Left kidney (tissue), 8 donors: ENCODE measurements at places on chromosomes 3 and 15.

DNA sequence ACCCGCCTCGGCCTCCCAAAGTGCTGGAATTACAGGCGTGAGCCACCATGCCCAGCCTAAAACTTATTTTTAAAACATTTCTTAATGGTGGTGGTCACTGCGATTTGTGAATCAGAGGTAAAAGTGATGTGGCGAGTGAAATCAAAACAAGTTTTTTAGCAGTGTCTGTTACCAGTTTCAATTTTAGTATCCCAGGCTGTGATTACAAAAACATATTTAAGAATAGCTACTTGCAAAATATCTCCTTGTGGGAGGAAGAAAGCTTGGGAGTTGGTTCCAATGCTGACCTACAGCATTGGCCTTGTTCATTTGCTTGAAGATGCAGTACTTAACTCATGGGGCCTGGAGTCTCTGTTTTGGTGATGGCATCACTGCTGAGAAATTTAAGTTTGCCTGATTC is 4.5 kb downstream of the RAB7A start:
- no peak for DNase-seq

- no peak for DNase-seq
Measured at GRCh38 chr3:100893108-100893507, 100.1 kb downstream of the ABI3BP start.

DNA sequence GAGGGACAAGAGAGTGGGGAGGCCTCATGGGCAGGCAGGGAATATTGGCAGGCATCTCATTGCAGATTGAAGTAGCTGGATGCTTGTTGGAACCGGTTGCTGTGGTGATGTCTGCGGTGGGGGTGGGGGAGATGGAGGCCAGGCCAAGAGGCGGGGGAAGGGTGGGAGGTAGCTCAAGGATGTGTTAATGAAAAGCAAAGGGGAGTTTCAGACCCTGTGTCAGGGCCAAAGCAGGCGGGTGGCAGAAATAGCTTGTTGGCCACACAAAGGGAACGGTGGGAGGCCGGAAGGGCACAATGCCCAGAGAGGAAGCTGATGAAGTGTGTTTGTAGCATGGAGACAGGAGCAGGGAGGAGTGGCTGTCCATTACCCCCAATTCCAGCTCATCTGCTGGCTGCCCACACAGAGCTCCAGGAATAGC is 28.0 kb downstream of the CCDC33 start:
- no peak for DNase-seq

DNA sequence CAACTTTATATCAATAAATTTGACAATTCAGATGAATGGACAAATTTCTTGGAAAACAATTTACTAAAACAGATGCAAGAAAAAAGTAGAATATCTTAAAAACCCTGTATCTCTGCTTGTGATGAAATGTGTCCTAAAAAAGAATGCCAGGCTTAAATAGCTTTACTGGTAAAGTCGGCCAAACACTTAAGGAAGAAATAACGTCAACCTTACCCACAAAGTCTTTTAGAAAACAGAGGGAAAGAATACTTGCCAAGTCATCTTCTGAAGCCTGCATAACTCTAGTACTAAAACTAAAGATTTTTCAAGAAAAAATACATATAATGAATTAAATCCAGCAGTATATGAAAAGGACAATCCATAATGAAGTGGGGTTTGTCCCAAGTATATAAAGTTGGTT is 111.1 kb downstream of the RASA2 start:
- no peak for DNase-seq

- DNase-seq: no peak
Measured at GRCh38 chr3:10023587-10024310, 2.5 kb upstream of the FANCD2 start.

DNA sequence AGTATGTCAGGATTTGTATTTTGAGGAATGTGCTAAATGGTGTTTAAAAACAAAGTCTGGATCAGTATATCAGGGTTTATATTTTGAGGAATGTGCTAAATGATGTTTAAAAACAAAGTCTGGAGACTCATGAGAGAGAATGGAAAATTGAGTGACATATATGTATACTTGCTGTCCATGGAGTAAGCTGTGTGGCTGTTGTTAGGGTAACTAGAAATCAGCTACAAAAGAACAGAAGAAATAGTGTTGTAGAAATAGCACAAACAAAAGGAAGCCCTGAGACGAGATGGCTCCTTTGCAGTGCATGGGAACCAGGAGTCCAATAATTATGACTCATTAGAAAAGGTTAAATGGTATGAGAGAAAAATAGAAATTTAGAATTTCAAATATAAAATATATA is 282.7 kb upstream of the MANF start:
- no peak for DNase-seq

DNA sequence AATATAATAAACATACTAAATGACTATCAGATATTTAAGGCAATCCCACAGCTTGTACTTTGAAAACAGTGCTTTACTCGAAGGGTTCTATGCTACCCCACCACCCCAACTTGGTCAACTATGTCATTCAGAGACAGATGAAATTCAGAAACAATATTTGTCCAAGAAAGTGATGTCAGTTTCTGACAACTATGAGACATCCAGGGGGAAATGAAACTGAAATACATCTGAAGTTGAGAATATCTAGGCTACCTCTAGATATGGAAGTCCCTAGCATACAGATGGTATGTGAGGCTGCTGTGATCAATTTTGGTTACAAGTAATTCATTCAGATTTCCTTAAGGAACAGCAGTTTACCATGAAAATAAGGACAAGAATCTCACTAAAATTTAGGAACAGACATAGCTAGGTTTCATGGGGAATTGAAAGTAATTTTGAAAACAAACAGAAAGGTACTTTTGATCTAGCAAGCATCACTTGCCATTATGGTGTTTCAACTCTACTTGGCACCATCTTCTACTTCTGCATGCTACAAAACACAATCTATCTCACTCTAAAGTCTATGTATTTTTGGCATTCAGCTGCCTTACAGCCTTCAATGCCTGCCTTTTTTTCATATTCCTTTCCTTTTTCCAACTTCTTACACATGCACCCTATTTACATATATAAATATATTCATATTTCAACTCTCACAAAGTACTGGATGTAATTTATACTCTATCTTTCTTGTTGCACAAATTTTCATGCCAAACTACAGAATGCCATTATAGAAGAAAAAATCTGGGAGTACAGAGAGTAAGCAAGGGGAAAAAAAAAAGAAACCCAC is 21.7 kb downstream of the ATG3 start:
- DNase-seq: no peak

DNA sequence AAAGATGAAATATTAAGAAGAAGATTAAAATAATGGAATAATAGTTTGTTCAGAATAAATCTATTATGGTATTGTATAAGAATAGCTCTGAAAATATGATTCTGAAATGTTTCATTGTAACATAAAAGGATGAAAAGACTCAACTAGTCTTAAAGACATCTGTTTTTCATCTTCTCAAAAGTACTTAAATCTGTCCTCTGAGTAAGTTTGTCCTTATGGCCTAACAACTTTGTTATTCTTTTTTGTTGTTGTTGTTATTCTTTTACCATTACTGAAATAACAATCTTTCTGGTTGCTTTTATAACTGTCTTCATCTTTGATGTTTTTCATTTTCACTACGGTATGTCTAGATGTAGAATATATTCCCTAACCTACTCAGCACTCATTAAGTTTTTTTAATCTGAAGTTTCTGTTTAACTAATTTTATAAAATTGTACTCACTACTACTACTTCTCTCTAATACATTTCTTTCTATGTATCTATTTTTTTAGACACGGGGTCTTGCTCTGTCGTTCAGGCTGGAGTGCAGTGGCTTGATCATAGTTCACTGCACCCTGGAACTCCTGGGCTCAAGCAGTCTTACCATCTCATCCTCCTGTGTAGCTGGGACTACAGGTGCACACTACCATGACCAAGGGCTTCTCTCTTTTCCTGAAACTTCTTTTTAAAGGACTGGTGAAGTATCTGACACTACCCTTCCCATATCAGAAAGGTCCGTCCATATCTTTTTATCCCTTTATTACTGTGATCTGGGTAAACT is 240.7 kb downstream of the PCCB start:
- no peak for DNase-seq

DNA sequence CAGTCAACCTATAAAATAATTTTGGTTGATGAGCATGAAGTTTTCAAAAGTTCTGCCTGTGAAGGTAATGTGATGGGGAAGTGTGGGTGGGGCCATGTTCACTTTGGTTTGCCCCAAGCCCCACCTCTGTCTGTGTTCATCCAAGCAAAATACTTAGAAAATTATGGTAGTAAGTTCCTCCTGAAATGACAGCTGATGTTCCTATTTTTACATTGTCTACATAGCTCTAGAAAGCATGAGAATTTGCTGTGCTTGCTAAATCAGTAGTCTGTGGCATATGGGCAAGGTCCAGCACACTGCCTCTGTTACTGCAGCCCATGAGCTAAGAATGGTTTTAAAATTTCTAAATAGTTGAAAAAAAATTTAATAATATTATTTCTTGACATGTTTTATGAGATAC is 21.9 kb upstream of the CP start:
- DNase-seq: no peak

- DNase-seq: no peak
Measured at GRCh38 chr3:69827127-69827526, 87.9 kb downstream of the MITF start.

- no peak for DNase-seq
Measured at GRCh38 chr3:138363322-138363721, 14.9 kb downstream of the MRAS start.

GRCh38 chr3:97256060-97256459 is 441.7 kb downstream of the EPHA6 start:
- no peak for DNase-seq

- DNase-seq: no peak
Measured at GRCh38 chr15:40272485-40273056, 10.3 kb downstream of the ANKRD63 start.

DNA sequence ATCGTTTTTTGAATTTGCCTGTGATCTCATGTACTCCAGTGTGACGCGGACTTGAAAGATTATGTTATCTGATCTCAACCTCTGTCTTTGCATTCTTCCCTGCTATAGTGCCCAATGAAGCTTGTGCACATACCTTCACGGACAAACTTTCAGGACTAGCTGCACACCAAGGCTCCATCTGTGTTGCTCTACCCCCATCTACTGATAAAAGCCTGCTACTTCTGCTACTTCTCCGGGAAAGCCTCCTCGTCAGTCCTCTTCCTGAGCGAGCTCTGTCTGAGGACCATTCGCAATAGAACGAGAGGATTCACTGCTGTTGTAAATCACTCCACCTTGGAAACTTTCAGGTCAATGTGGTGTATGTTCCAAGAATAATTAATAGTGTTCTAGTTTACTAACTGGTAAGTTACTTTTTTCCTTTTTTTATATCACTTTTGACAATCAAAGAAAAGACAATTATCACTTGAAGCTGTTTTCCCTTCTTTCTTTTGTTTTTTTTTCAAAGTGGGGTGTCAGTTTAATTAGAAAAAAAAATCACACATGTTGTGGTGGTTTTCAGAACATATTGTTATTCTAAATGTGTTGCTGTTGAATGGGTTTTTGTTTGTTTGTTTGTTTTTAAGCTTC is 217.6 kb downstream of the ARRDC4 start:
- peak; percentile 88 for DNase-seq

- DNase-seq: peak; percentile 70
Measured at GRCh38 chr3:59212128-59212779, 162.4 kb upstream of the CFAP20DC start.
